ENCODE measurements at places on chromosomes 12 and 14.

DNA sequence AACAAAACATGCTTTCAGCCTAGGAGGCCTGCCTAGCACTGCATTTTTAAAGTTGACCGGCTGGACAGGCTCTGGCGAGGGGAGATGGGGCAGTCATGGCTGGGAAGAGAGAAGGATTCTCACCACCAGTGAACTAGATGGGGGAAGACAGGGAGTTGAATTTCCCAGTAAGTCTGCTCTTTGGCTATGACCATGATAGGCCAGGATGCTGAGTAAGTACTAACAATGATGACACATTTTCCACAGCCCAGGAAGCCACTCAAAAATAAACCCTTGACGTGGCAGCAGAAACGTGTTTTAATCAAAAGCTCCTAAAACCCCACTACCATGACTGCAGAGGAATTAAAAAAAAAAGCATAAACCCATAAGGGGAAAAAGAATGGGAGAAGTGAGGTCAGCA, 19.0 kb downstream of the KCTD10 start:
- DNase-seq: no peak

GRCh38 chr14:21626491-21627230, 8.1 kb downstream of the OR10G2 start:
- no peak for DNase-seq

DNA sequence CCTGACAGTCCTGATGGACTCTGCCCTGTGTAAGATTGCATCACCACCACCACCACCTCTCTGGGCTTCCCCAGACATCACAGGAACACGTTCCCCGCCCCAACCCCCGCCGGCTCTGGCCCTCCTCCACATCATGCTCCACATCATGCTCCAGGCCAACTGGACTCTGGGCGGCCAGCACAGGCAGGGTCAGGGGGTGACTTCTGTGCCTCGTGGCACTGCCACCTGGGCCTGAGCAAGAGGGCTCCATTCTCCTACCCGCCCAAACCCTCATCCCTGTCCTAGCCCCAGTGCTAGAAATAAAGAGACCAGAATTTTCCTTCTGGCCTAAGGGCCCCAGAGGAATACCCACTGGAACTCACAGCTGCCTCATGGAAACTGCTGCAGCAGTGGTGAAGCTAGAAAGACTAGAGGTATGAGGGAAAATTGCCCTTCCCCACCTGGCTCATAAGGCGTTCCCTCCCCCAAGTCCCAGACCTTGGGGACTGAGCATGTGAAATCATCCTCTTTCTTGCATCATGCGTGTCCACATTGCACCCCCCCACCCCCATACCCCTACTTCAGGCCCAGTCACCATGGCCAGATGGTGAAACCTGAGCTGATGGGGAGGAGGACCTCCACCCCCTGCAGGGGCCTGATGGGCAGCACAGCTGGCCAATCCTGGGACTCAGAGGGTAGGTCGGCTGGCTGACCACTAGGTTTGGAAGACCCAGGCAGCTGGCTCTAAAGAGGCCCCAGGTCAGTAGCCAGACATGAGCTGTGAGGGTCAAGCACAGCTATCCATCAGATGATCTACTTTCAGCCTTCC, at the start of gene INHBE:
Gene INHBE (plus strand): TSS at position 742 of the 808 bp plus-strand sequence. CDS start 230 bp downstream, outside the sequence.
- DNase-seq: no peak

DNA sequence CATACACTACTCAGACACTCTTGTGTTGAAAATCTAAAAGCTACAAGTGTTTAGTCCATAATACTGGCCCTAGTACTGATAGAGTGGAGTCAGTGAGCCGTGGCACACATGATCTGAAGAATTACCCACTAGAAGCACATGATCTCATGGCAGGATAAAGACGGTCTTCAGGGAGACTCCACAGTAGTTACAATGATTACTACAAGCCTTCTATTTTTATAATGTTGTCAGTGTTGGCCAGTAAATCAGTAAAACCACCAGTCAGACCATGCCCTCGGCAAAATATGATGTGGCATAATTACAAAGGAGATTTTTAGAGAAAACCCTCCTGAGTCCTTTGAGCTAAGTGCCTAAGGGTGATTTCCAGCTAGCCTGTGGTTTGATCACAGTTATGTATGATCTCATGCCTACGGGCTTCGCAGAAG, 114.9 kb downstream of the PDZRN4 start:
- DNase-seq: no peak

DNA sequence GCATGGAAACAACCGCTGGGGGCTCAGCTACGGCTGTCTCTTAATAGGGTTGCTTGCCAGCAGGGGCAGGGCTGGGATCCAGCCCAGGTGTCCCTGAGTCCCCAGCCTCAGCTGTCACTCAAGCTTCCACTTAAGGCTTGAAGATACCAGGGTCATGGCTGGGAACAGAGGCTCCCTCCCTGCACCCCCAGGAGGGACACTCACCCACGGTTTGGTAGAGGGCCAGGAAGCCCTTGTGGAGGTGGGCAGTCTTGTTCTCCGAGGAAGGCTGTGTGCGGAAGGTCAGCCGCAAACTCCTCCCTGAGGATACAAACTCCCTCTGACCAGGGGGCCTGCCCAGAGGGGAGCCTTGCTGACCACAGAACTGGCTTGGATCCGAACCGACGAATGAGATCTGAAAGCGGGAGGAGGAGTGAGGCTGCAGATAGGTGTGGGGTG, 7.3 kb downstream of the C1RL start:
- peak; percentile 12 for DNase-seq

DNA sequence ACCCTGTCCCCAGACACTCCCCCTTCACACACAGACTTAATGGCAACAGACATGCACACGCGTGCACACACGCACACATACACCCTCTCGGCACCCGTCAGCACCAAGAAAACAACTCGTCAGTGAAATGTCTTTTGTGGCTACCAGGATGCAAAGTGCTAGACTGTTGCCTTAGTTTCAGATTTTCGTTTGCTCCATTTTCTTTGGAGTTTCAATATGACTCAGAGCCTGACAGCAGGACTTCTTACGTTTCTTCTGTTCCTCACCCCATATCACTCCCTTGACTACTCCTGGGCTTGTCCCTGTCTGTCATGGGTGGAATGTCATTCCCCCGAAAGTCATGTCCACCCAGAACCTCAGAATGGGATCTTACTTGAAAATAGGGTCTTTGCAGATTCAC, 182.9 kb downstream of the GLT1D1 start:
- no peak for DNase-seq

DNA sequence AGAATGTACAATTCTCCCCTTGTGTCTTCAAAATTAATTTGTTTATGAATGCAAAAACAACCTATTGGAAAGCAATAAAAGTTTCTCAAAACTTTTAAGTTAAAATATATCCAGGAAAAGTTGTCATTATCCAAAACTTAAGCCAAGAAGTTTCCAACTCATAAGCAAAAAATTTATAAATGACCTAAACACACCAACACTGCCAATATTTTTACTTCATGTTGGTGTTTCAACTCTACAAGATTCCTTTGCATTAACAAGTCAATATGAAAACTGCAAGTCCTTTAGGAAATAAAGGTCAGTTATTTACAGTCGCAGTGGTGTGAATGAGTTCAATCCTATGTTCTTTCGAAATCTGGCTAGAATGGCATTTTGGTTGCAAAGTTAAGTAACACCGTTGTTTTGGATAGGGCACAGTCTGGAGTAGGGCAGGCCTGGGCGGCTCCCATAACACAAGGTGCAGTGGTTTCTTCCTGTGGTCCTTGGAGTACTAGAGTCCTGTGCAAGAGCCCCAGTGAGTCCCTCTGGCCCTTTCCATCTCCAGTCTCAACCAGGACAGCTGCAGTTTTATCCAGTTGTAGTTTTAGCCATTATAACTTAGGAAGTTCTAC, 151.4 kb downstream of the MED13L start:
- DNase-seq: no peak

DNA sequence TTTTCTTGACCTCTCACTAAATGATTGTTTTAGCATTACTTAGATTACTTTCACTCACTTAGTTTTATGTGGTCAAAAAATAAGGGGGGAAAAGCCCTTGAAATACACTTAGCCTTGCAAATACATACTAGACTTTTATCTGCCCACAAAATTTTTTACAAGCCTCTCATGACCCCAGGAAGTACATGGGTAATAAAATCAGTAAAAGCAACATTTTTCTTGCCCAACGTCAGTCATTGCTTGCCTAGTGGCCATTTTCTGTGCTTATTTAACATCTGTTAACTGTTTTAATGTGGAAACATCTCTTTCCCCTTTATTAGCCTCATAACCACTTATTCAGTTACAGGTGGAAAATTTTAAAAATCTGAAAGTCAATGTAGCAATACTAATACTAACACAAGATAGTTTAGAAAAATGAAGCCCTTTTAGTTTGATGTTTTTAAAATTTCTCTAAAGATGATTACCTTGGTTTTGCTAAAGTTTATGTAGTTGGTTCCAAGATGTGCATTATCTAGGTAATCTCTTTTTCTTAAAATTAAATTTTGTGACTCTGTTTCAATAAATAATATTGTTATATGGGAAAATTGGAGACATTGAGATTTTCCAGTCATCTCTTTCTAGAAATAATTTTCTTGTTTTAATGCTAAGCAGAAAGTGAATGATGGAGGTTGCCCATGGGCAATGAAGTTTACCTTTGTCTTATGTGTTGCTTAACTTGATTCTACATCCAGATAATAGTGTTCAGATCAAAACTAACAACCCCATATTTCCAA, 175.5 kb downstream of the TMTC2 start:
- DNase-seq: no peak

GRCh38 chr12:106598003-106598402, 15.2 kb downstream of the RFX4 start:
- DNase-seq: no peak

DNA sequence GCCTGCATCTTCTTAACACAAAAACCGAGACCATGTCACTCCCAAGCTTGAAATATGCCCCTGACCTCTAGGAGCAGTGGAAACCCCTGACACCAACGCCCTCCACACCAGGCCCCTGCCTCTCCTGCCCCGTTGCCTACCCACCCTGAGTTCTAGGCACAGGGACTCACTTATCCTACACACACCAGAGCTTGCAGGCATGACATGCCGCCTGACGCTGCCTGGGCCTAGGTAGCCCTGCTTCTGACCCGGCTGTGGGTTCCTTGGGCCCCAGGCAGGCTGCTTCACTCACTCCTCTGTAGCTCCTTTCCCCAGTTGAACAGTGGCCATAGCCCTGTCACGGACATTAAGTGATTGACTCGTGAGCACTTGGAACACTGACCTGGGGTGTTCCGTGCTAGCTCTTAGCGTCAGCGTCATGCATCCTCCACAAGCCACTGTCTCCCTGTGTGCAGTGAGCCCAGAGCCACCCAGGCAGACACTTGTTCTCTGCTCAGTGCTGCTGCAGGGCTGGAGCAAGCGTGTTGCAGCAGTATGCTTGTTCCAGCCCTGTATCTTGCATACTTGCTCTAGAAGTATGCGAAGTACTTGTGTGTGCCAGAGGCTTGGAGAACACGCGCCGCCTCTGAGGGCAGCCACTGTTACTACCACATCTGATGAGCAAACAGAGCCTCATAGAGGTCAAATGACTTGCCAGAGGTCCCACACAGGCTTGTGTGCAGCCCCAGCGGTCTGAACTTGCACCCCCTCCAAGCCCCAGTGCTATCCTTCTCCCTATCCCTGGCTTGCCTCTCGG, 15.6 kb downstream of the OTUB2 start:
- no peak for DNase-seq

DNA sequence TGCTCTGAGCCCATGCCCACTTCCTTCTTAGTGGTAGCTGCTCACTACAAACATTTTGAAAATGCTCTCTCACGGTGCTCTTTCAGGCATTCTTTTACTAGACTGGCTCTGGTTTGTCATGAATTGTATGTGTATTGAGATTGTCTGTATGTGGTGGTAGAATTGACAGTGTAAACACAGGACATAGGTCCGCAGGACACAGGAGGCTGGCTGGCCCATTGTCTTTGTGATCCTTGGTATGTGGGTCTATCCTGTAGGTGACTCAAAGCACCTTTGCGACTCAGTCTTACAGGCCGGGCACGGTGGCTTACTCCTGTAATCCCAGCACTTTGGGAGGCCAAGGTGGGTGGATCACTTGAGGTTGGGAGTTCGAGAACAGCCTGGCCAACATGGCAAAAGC, 250.9 kb downstream of the C12orf75 start:
- no peak for DNase-seq

DNA sequence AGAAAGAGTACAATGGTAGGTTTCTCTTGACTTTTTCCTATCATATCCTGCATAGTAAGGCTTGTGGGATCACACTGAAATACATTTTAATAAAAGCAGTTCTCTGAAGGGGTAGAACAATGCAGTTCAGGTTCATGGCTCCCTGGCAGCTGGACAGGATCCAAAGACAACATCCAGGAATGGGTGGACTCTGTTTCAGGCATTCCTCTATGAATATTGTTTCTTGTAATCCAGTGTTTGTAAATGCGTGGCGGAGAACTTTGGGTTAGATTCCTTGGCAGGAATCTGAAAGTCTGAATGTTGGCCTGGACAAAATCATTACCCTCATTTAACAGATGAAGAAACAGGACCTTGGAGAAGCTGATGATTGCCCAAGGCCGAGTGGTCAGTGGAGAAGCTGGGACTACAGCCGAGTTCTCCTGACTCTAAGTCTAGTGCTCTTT, 43.5 kb downstream of the SYNE2 start:
- DNase-seq: no peak

GRCh38 chr12:95694136-95694535, 96.4 kb downstream of the NTN4 start:
- DNase-seq: no peak

DNA sequence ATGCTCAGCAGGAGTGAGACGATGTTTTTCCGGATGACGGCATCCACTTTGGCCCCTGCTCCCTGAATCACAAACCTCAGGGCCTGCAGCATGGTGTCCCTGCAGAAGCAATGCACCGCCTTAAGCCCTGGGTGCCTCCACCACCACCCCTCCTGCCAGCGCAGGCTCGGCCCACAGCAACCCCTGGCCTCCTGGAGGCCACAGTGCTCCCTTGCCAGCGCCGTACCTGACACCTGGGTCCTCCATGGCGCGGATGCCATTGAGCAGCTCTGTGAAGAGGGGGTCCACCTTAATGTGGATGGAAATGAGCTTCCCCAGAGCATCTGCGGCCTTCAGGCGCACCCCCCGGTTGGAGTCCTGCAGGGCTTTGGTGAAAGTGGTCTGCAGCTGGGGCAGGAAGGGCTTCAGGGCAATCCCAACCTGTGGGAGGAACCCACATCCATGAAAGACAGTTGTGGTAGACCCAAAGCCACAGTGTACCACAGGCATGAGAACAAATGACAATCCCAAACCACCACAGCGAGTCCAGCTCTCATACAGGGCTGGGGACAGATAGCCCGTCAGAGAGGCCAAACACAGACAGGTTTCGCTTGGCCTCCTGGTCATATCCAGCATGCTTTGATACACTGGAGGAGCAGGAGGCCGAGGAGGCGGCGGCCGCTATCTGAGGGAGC, 17.9 kb upstream of the RAB35 start:
- no peak for DNase-seq

GRCh38 chr12:30278401-30278800, 417.3 kb downstream of the IPO8 start:
- no peak for DNase-seq

- no peak for DNase-seq
Measured at GRCh38 chr12:32005496-32006125, 46.4 kb downstream of the RESF1 start.

GRCh38 chr12:115859231-115859630, 418.3 kb downstream of the MED13L start:
- DNase-seq: no peak

GRCh38 chr12:92859650-92860386, 69.3 kb downstream of the EEA1 start:
- no peak for DNase-seq

All from activated CD4-positive, CD25-positive, alpha-beta regulatory T cell treated with anti-CD3 and anti-CD28 coated beads, Interleukin-2, amount 50 U/mL, for 72 hours (primary cell).